ENCODE measurements at places on chromosomes 3 and 15. TPM values are rescaled to one million over a fixed set of nuclear protein-coding genes. Genes with fewer than 3 reads are reported as not detected.

DNA sequence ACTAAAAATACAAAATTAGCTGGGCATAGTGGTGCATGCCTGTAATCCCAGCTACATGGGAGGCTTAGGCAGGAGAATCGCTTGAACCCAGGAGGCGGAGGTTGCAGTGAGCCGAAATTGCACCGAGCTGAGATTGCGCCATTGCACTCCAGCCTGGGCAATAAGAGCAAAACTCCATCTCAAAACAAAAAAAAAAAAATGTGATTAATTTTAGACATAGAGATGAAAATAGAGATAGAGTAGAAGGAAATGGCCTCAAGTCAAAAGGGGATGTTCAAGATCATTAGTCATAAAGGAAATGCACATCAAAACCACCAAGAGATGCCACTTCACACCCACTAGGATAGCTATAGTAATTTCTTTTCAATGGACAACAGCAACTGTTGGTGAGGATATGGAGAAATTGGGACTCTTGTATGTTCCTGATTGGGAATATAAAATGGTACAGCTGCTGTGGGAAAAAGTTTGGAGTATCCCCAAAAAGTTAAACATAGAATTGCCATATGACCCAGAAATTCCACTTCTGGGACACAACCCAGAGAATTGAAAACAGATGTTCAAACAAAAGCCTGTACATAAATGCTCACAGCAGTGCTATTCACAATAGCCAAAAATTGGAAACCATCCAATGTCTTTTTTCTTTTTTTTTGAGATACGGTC, 55.4 kb downstream of the ABHD2 start:
- peaks cover 46% of the 10 kb centered on the region for H3K4me1 ChIP-seq
- DNase-seq, result peak; percentile 36
- peak overlapping the region; percentile 77 for H3K27ac ChIP-seq
- H3K36me3 ChIP-seq, result peaks cover 15% of the 10 kb centered on the region

GRCh38 chr3:194328942-194329582, 22.1 kb downstream of the CPN2 start:
- H3K27me3 ChIP-seq, result no peaks in the 10 kb centered on the region
- no peaks in the 10 kb centered on the region for H3K36me3 ChIP-seq
- no peak overlapping the region for H3K27ac ChIP-seq
- no peak overlapping the region for H3K4me3 ChIP-seq

DNA sequence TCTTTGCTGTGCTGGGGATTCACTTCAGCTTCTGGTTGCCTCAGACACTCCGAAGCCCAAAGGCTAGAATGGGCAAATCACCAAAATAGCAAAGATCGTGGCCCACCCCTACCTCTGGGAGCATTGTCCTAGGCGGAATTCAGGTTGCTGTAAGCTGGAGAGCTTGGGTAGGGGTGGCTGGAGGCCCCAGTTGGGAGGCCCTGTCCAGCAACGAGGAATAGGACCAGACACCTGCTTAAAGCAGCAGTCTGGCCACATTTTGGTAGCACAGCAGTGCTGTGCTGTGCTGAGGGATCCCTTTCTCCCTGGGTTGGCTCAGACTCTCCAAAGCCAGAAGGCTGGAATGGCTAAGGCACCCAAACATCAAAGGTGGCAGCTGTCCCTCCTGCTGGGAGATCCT, 99.3 kb downstream of the CLDN1 start:
- no peaks in the 10 kb centered on the region for H3K4me1 ChIP-seq
- DNase-seq, result no peak
- H3K27me3 ChIP-seq, result no peaks in the 10 kb centered on the region
- no peak overlapping the region for H3K4me3 ChIP-seq

DNA sequence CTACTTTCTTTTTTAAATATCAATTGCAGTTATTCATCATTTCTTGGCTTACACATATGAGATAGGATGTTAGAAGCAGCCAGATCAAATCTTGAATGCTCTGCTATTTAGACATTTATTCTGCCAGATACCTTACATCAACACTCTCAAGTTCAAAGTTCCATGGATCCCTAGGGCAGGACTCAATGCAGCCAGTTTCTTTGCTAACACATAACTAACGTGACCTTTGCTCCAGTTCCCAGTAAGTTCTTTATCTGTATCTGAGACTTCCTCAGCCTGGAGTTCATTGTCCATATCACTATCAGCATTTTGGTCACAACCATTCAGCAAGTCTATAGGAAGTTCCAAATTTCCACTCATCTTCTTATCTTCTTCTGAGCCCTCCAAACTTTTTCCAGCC, 939.9 kb downstream of the VGLL3 start:
- H3K27ac ChIP-seq, result no peak overlapping the region
- H3K4me3 ChIP-seq, result no peak overlapping the region
- H3K27me3 ChIP-seq, result no peaks in the 10 kb centered on the region
- H3K4me1 ChIP-seq, result no peaks in the 10 kb centered on the region

DNA sequence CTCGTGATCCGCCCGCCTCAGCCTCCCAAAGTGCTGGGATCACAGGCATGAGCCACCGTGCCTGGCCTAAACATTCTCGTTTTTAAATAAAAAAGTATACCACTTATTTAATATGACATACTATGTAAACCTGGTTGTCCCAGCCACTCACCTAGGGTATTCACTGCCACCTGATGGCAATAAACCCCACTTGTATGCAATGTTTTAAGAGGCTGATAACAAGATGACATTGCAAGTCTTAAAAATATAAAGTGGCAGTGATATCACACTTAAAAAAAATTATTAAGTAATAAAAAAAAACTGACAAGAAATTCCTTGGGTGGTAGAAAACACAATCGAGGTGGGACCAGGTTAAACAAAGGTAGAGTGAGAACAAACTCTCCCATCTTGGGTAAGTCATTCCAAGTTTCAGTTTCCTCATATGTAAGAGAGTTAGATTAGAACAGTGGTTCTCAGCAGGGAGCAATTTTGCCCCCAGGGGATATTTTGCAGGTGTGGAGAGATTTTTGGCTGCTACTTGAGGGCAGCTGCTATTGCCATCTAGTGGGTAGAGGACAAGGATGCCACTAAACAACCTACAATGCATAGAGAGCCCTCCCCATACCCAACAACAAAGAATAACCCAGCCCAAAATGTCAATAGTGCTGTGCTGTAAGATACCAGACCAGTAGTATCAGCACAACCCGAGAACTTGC, 14.5 kb downstream of the ARF4 start:
- no peaks in the 10 kb centered on the region for H3K27me3 ChIP-seq
- H3K36me3 ChIP-seq, result peaks cover 26% of the 10 kb centered on the region
- H3K4me1 ChIP-seq, result no peaks in the 10 kb centered on the region
- DNase-seq, result peak; percentile 10

- H3K4me1 ChIP-seq, result peaks cover 7% of the 10 kb centered on the region
- H3K27ac ChIP-seq, result no peak overlapping the region
- H3K4me3 ChIP-seq, result no peak overlapping the region
Measured at GRCh38 chr15:89003865-89004725, 84.2 kb upstream of the ABHD2 start.

GRCh38 chr3:194103505-194103904, 32.4 kb upstream of the HES1 start:
- peaks cover 67% of the 10 kb centered on the region for H3K27me3 ChIP-seq
- no peaks in the 10 kb centered on the region for H3K36me3 ChIP-seq
- peaks cover 29% of the 10 kb centered on the region for H3K4me1 ChIP-seq
- no peak for DNase-seq

The IQCF5 gene
- polyA plus RNA-seq, result not detected

- H3K27ac ChIP-seq, result no peak overlapping the region
- 0 out of 2 replicates have a peak overlapping the region, but pooled peaks have one; percentile 17 for H3K4me3 ChIP-seq
- DNase-seq, result no peak
Measured at GRCh38 chr3:187889601-187890404, 144.5 kb upstream of the BCL6 start.

DNA sequence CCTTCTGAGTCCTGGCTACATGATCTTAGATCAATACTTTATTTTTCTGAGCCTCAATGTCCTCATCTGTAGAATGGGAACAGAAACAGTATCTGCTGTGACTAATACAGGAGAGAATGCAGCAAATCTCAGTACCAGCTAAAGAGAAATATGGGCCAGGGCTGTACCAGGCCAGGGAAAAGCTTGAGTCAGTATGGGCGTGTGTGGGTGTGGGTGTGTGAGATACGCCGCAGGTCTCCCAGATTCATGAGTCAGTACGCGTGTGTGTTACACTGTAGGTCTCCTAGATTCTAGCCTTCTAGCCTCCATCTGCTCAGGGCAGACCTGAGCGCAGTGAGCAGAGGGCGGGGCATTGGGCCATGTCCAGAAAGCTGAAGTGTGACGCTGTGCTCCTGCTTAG, 15.2 kb downstream of the GNAI2 start:
- H3K4me3 ChIP-seq, result no peak overlapping the region
- peaks cover 11% of the 10 kb centered on the region for H3K36me3 ChIP-seq
- no peaks in the 10 kb centered on the region for H3K27me3 ChIP-seq
- no peak for DNase-seq
- no peak overlapping the region for H3K27ac ChIP-seq

- no peak for DNase-seq
- peaks cover 19% of the 10 kb centered on the region for H3K27me3 ChIP-seq
- no peaks in the 10 kb centered on the region for H3K36me3 ChIP-seq
- H3K27ac ChIP-seq, result no peak overlapping the region
Measured at GRCh38 chr15:59814409-59814808, 125.3 kb upstream of the BNIP2 start.

DNA sequence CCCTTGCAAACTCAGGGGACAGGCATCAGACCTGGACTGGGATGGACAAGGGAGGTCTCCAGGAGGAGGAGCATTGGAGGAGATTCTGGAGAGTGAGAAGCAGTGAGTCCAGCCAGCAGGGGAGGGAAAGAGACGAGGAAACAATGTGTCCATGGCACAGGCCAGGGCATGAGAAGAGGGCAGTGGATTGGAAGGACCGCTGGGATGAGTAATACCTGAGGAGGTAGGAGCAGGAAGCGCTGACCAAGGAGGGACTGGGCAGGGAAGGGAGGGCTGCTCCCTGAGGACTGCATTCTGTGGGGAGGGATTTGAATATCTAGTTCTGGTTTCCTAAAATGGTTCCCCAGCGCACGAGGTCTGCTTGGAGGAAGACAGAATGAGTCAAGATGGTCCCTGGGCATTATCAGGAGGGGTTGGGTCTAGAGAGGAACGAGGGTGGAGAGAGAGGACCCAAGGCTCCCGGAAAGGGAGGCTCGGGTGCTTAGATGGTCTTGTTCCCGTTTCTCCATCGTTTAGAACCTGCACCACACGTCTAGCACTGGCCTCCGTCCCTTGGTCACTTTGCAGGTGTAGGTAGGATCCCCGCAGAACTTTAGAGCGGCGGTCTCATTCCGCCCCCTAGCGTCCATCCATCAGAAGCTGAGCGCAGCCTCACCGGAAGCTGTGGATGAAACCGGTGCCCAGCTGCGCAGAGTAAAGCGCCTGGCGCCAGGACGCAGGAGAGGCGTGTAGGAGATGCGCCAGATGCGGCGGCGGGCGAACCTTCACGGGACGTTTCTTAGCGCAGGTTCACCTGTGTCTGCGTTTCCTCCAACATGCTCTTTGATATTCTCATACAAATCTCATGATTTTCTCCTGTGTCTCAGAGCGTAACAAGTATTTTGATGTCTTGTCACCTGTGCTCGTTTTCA, 190.7 kb upstream of the NDN start:
- DNase-seq, result peak; percentile 68
- H3K4me3 ChIP-seq, result no peak overlapping the region
- no peak overlapping the region for H3K27ac ChIP-seq
- H3K4me1 ChIP-seq, result no peaks in the 10 kb centered on the region

- peaks cover 3% of the 10 kb centered on the region for H3K4me1 ChIP-seq
Measured at GRCh38 chr15:64282701-64283100, 73.3 kb downstream of the CSNK1G1 start.

DNA sequence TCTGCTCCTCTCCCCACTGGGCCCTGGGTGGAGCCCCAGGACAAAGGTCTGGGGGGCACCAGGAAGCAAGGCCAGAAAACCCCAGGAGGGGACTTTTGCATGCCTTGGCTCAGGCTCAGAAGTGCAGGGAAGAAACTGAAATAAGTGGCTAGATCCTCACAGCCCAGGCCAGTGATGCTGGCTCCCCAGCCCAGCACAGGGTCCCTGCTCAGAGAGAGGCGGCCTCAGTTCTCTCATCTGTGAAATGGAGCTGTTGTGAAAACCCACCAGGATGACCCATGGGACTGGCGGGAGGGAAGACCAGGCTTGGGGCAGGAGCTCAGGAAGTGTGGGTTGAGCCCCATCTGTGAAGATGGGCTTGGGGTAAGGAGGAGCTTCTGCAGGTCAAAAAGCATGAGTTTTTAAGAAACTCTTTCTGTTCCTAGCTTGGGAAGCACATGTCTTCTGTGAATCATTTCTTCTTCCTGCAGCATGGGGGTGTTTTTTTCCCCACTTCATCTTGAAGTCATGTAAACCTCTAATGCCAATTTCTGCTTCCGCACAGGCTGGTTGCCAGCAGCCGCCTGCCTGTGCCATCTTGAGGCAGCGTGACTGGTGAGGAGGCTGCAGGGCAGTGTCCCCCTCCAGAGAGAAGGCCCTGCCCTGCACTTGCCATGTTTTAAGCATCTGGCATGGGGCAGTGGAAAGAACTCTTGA, 118.6 kb downstream of the SMAD6 start:
- H3K27ac ChIP-seq, result no peak overlapping the region
- H3K36me3 ChIP-seq, result no peaks in the 10 kb centered on the region
- H3K27me3 ChIP-seq, result no peaks in the 10 kb centered on the region
- peaks cover 6% of the 10 kb centered on the region for H3K4me1 ChIP-seq

- H3K36me3 ChIP-seq, result no peaks in the 10 kb centered on the region
- no peak overlapping the region for H3K27ac ChIP-seq
- DNase-seq, result peak; percentile 76
- no peaks in the 10 kb centered on the region for H3K27me3 ChIP-seq
- H3K4me3 ChIP-seq, result no peak overlapping the region
Measured at GRCh38 chr15:62344806-62345539, 179.9 kb upstream of the C2CD4B start.
